Daoy (cell line): ENCODE measurements at places on chromosomes 7 and 10.

DNA sequence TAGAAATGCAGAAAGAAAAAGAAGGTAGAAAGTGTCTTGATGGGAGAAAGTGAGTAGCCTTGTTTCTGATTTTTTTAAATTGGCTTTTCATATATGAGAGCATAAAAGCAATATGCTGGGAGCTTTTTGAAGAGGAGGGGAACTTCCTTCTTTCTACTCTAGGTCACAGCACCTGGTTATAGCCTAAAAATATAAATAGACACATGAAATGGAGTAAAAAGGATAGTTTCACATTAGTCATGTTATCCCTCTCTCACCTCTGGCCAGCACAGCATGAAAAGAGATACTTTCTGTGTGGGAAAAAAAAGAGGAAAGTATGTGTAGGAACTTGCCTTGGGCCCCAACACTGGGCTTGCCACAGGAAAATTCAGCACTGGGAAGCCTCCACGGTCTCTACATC lies 292.2 kb upstream of the ZWINT start:
- no peak for DNase-seq

DNA sequence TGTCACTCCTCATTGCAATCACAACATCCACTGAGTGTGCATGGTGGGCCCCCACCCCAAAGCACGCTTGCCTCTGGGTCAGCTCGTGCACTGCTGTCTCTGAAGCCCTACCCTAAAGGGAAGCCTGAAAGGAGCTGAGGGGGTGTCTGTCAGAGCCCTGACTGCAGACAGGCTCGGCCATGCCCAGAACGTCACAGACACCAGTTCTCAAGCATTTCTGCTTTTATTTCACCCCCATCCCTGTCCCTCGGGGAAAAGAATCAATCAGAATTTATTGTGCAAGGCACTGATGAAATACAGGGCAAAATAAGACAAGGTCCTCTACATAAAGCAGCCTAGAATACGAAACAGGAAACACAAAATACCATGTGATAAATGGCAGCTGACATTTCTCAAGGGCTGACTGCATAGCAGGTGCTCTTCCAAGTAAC lies 231.8 kb downstream of the WDR37 start:
- no peak for DNase-seq

- no peak for DNase-seq
These were observed 115.3 kb downstream of the NKX6-2 start for GRCh38 chr10:132670546-132671227.

DNA sequence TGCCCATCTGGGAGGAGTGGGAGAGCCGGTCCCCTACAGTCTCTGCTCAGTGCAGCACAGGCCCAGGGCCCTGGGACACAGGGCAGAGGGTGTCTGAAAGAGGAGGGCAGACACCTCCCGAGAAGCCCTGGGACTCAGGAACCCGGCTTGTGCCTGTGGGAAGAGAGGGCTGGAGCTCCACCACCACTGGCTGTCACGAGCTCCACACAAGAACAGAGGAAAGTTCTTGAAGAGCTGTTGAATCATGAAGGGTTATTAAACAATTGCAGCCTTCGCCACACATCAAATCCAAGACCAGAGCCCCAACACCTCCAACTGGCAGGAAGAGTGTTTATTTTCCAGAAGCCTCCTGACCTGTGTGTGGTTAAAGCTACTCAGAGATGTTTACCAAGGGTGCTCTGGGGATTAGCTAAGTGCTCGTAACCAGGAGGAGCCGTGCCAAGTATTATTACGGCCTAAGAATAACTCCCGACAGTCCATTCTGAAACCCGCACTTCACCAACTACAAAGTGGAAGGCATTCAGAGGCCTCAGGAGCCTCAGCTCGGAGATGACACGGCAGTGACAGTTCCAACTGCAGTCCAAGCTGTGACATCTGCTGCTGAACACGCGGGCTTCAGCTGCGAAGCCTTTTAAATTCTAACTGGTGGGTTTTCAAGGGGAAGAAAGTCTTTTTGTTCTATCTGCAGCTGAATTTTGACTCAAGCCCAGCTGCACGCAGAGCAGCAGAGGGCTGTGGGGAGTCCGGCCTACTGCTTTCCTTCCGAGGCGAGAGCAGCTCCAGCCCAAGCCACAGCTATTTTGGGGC lies 75.1 kb downstream of the MAD1L1 start:
- DNase-seq = peak; percentile 90

DNA sequence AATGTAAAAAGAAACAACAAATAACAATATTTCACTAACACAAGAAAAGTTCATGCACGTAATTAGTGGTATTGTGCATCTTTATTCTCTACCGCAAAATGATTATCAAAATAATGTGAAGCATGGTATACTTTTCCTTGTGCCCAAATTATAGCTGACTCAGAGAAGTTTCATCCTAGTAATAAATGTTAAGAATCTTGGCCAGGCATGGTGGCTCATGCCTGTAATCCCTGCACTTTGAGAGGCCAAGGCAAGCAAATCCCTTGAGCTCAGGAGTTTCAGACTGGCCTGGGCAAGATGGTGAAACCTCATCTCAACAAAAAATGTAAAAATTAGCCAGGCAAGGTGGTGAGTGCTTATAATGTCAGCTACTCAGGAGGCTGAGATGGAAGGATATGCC lies 105.0 kb downstream of the KMT2C start:
- DNase-seq = no peak

DNA sequence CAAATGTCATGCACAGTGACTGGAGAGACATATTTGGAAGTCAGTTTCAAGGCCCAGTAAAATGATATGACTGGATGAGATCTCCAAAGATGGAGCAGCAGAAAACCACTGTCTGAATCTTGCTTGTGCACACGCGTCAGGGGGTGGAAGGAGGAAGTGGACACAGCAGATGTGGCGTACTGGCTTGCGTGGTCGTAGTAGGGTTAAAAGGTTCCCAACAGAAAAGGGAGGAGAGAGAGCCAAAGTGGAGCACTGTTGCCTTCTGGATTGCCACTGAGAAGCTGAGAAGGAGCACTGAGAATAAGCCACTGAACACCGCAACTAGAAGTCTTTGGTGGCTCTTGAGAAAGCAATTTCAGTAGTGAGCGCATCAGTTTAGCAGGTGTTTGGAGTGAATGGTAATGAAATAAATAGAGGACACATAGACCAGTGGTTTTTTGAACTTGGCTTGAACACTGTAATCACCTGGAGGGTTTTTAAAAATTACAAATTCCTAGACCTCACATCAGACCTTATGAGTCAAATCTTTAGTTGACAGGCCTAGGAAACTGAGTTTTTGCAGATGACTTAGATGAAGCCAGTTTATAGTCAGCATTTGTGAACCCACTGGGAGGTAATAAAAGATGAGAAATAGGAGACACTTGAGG lies 227.3 kb downstream of the PTEN start:
- DNase-seq = no peak
